ENCODE measurements at places on chromosomes 11 and 22.

DNA sequence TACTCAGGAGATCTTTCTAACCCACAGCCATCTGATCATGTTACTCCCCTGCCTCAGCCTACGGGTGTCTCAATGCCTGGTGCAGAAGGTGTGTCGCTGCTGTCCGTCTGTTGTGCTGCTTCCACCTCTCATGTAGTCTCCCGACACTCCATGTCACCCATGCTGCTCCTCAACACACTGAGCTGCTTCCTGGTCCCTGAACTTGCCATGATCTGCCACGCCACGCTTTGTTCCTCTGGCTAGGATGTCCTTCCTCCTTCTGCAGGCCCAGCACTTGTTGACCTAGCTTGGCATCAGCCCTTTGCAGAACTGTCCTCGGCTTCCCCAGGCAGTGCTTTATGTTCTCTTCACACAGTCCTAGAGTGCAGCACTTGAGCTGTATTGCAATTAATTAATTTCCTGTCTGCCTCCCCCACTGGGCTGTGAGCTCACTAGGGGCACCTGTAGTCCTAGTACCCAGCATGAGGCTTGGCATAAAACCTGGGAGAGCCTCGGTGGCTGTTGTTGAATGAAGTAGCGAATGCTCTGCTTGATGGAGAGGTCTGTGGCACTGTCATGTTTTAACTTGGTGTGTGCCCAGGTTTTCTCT is 9.5 kb downstream of the GTPBP1 start:
- DNase-seq, result no peak

DNA sequence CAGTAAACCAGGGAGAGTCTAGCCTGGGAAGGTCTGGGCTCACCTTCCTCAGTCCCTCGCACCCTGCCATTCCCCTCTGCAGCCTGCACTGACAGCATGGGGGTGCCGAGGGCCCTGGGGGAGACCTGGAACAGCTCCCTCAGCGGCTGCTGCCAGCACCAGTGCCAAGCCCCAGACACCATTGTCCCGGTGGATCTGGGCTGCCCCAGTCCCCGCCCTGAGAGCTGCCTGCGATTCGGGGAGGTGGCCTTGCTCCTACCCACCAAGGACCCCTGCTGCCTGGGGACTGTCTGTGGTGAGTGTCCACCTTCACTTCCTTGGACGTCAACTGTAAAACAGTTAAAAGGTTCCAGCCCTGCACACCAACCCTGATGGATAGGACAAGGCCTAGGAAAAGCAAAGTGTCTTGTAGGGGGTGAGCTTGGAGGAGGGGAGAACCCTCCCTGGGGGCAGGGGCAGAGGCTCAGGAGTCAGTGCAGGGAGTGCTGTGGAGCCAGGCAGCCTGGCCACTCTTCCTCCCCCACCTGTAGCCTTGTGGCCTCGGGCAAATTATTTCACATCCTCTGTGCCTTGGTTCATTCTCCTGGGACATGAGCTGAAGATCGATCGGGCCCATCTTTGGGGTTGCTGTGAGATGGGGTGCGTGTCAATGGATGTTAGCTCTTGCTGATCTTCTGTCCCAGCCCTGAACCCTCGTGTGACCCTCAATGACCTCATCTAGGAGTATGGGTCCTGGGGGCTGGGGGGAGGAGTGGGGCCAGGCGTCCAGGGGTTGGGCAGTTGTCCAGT is 85.2 kb upstream of the MYOD1 start:
- no peak for DNase-seq

DNA sequence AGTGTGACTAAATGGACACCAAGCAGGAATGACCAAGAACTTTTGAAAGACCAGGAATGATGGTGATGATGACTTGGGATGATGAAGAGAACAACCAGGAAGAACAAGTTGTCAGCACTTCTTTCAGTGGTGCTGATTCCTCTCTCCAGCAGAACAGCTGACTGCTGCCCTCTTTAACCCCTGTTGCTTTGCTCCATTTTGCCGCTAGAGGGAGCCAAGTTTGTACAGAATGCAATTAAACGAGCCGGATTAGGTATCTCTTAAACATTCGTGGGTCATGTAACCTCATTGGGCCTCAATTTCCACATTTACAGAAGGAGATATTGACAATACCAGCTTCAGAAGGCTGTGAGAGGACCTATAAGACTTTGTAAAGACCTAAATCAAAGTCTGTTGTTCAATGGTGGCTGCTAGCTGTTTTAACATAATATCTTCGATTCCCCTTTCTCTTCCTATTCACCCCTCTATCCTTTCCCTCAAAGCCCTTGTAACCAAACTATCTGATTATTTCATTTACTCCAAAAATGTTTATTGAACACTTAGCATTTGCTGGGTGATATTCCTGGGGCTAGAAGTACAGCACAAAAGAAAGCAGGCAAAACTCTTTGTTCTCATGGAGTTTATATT is 1.9 kb downstream of the OR4S1 start:
- DNase-seq, result no peak

- no peak for DNase-seq
Observed at GRCh38 chr11:115221461-115222069, 282.6 kb downstream of the CADM1 start.

DNA sequence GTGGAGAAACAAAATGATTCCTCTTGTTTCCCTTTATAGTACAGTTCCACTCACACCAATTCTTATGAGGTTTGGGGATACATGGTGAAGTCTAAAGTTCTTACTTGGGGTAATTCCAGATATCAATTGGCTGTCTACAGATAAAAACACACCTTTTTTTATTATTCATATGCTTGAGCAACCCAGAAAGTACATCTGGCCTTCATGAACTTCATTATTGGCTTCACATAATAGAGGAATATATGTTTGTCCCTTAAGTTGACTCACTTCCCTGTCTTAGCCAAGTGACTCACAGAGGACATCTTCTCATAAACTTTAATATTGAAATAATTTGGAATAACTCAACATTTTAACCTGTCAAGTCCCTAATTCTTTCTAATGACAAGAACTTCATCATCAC is 36.3 kb upstream of the SOX6 start:
- DNase-seq, result no peak

Measured in keratinocyte (primary cell).